ENCODE measurements at places on chromosomes 16 and 17.
A peak's percentile ranks its signal among the peaks of the same experiment; 100 is the strongest.

DNA sequence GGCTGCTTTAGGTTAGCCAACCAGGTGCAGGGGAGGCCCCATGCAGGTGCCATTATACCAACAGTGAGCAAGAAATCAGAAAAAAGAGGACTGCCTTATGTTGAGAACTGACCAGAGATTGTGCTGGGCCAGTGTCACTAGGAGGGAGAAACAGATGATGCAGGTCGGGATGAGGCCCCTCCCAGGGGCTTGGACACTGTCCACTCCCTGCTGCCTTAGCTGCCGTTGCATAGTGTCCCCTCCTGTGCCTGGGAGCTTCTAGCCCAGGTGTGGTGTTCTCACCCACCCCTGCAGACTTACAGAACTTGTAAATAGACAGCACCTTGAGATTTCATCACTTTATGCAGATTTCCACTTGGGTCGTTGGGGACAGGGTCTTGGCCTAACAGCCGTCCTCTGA lies 36.7 kb downstream of the PLD6 start:
- no peak for DNase-seq

GRCh38 chr17:17353625-17354484 lies 50.7 kb downstream of the NT5M start:
- no peak for DNase-seq

- no peak for DNase-seq
Measured at GRCh38 chr16:75025761-75026160, 26.9 kb downstream of the ZNRF1 start.

GRCh38 chr16:68417711-68418301 lies 30.5 kb downstream of the SMPD3 start:
- no peak for DNase-seq

DNA sequence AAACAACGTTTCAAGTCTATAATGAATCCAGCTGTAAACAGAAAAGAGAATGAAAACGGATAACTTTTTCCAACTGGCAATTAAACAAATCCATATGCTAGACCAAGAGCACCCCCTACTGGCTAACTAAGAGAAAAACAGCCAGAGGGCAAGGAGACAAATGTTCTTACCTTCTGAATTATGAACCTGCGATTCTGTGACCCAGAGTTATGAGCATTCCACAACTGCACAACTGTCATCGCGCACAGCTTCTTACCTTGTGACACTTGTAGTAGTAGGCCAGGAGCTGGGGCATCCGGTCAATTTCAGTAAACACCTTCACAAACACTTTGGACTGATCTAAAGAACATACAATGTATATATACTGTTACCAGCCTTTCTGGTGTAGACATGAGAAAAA lies 18.6 kb downstream of the COG7 start:
- no peak for DNase-seq

DNA sequence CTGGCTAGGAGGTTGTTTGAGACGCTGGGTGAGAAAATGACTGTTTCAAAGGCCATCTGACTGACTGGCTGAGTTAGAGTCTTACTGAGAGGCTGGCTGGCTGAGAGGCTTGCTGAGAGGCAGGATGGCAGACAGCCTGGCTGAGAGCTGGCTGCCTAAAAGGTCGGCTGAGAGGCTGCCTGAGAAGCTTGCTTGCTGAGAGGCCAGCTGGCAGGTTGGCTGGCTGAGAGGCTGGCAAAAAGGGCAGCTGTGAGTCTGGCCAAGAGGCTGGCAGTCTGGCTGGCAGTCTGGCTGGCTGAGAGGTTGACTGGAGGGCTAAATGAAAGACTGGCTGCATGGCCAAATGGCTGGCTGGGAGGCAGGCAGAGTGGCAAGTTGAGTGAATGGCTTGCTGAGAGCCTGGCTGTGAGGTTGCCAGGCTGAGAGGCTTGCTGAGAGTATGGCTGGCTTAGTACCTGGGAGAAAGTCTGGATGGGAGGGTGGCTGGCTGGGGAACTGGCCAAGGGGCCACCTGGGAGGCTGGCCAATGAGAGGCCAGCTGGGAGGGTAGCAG lies 35.3 kb upstream of the ACSM2B start:
- DNase-seq, result no peak

- DNase-seq, result no peak
Measured at GRCh38 chr16:1908983-1909382, 9.2 kb downstream of the HS3ST6 start.

GRCh38 chr16:11742093-11742535 lies 543 bp downstream of the TXNDC11 start:
- DNase-seq, result no peak

GRCh38 chr16:14003074-14003570 lies 68.0 kb upstream of the MRTFB start:
- DNase-seq, result peak; percentile 63

DNA sequence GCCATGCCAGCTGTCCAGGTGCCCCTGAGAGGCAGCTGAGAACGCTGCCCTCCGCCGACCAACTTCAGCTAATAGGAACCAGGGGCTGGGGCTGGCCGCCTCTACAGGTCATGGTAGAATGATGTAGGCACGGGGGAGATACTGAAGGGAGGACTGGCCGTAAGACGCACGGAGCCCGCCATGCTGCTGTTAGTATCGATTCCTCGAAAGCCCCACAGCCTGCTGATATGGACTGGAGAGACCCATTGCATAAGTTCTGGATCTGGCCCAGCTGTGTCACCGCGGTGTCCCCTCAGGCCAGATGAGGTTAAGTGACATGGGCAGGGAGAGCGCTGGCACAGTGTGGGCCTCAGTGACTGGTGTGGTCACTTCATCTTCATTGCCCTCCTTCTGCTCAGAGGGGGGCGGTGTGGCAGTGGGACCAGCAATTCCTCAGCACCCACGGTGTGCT lies 75.6 kb downstream of the AMFR start:
- no peak for DNase-seq

GRCh38 chr17:60170835-60171752 lies 21.3 kb downstream of the CA4 start:
- peak; percentile 57 for DNase-seq

- no peak for DNase-seq
Measured at GRCh38 chr16:13606804-13607203, 313.1 kb upstream of the ERCC4 start.

GRCh38 chr17:13417381-13417950 lies 184.3 kb downstream of the HS3ST3A1 start:
- no peak for DNase-seq

DNA sequence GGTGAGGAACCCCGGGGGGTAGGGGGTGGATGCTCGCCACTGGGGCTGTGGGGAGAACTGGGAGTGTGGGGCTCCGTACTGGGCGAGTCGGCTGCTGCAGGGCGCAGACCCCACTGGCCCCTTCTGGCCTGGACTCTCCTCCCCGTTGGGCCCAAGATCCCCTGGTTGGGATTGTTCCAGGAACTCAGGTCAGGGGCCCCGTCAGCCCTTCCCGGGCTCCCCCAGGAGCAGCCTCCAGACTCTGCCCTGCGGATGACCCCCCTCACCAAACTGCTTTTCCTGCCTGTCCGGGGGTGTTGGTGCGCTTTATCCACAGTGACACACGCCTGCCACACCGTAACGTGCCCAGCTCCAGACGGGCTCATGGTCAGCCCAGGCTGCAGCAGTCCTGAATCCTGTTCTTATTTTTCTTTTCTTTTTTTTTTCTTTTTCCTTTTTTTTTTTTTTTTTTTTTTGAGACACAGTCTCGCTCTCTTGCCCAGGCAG lies 21.1 kb downstream of the CENPX start:
- no peak for DNase-seq

DNA sequence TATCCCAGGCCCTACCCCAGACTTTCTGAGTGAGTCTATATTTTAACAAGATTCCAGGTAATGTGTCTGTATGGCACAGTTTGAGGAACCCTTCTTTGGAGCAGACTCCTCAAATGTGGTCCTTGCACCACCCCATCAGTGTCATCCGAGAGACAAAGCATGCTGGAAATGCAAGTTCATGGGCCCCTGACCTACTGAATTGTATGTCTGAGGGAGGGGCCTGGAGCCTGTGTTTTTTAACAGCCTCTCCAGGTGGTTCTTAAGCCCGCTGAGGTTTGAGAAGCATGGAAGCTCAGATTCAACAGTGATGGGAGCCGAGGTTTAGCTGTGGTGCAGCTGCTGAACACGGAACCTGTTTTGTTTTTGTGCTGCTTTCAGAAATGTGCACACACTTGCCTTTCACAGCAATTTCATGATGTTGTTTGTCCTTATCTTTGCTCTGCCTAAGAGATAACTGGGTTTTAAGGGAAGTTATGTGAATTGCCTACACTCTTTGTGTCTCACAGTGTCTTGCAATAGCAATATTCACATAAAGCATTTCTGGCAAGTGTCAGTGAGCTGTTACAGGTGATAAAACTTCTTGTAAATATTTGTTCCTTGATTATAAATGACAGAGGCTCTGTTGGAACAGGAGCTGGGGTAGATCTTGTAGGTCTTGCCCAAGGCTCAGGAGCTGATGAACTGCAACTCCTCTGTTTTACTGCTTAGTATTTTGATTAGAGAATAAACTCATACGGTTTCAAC lies 32.0 kb upstream of the IL34 start:
- no peak for DNase-seq

DNA sequence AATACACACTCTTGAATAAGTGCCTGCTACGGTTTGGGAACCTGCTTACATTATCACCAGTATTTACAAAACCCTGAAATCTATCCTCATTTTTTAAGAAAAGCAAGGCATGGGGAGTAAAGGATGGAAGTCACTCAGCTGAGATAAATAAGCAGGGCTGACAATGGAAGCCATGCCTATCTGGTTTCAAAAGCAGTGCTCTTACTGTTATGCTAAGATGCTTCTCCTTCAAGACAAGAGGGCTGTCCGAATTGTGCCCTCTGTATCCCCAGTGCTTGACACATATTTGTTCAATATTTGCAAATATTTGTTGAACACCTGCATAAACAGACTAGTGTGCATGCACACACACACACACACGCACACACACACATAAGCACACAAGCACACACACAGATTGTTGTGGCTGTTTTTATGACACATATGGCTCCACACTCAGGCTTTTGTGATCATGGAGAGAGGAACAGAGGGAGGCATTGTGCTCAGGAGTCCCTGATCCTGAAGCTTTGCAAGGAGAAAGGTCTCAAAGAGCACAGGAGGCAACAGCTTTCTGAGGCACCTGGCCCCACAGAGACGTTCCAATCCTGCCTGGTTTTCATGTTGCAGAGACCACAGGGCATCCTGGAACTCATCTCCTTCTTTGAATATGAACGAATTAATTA lies 401.6 kb upstream of the CDH11 start:
- DNase-seq, result no peak

GRCh38 chr17:10171581-10171981 lies 26.8 kb downstream of the GAS7 start:
- no peak for DNase-seq
